Stimulated activated CD8-positive, alpha-beta memory T cell treated with anti-CD3 and anti-CD28 coated beads, Interleukin-4, amount 100 ng/mL, for 48 hours (primary cell): ENCODE measurements at places on chromosomes 7 and 10.

DNA sequence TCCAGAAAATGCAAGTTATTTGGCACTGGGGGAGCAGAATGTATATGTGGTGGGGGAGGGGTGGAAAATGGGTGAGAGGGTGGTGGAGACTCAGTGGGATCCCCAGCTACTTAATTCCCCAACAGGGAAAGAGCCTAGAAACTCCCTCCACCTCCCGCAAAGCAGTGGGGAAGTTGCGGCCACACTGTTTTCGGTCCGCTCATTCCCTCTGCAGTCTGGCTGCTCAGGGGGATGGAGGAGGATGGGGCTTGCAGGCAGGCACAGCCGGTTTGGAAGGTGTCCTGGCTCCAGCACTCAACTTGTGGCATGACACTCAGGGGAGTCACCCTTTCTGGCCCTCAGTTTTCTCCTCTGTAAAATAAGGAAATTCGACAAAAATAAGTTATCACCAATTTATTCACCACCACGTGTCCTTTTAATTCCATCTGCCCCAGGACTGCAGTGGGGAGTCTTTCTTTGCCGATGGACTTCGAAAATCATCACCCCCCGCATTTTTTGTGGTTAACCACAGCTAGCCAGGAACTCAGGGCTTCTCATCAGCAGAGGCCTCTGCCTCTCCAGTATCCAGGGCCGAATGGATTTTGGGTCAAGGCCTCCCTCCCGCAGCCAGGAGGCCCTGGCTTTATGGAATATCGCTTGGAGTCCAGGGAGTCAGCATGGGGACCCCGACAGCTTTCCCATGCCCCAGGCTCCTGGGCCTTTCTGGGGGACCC is 1.6 kb upstream of the HTRA1 start:
- DNase-seq, result no peak

- DNase-seq, result no peak
Measured at GRCh38 chr7:129454249-129454551, 20.0 kb downstream of the STRIP2 start.

GRCh38 chr7:66105263-66105748 is 9.3 kb upstream of the CRCP start:
- DNase-seq, result no peak

DNA sequence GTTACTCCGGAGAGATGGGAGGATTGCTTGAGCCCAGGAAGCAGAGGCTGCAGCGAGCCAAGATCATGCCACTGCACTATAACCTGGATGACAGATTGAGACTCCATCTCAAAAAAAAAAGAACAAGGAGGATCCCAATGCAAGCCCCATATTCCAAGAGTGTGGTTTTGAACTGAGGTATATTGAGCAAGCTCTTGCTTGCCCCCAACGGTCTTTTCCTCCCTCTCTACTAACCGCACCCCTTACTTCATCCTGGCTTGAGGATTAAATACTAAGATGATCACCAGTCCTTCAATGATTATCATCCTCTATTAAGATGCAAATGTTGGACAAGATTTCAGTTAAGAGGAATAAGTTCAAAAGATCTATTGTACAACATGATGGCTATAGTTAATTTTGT is 12.5 kb upstream of the SRGN start:
- DNase-seq, result no peak

DNA sequence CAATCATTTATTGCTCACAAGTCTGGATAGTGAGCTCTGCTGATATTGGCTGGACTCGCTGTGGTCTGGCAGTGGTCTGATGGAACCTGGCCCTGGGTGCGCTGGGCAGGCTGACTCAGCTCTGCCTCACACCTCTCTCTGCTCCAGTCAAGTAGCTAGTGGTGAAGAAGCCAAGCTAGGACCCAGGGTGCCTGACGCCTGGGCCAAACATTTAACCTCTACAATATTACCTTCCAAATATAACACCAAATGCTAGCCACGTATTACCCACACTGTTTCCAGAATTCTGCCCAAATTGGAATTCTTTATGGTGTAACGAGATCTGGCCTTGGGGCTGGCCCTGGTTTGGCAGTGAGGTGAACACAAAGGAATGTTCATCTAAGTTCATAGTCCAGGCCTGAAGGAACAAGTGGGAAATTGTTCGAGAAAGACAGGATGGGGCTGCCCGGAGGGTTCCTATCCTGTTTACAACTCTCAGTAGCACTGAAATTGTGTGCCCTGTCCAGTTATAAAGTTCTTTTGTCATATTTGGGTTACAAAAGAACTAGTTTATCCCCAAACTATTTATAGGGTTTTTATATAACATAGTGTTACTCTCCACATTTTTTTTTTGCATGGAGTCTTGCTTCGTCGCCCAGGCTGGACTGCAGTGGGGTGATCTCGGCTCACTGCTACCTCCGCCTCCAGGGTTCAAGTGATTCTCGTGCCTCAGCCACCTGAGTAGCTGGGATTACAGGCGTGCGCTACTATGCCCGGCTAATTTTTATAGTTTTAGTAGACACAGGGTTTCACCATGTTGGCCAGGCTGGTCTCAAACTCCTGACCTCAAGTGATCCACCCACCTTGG is 16.3 kb downstream of the OR2AE1 start:
- DNase-seq, result no peak

DNA sequence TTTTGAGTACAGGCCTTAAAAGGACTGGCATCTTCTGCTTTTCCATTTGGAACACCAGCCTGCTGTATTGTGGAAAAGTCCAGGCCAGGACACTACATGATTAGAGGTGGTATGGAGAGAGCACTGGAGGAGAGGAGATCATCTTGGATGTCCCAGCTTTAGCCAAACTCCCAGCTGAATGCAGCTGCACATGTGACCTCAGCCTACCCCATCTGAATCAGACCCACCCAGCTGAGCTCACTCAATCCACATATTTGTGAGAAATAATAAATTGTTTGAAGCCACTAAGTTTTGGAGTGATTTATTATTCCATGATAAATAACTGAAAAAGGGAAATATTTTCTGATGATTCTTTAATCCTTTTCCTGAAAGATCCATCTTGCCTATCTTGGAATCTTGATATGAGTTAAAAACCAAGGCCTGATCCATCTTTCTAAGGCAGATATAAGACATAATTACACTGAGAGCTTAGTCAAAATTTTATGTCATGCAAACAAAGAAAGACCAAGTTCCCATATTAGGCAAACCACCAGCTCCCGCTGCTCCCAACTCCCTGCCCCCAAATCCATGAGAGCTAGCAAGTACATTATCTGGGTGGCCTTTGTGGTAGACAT is 55.1 kb upstream of the TRIL start:
- DNase-seq, result no peak

DNA sequence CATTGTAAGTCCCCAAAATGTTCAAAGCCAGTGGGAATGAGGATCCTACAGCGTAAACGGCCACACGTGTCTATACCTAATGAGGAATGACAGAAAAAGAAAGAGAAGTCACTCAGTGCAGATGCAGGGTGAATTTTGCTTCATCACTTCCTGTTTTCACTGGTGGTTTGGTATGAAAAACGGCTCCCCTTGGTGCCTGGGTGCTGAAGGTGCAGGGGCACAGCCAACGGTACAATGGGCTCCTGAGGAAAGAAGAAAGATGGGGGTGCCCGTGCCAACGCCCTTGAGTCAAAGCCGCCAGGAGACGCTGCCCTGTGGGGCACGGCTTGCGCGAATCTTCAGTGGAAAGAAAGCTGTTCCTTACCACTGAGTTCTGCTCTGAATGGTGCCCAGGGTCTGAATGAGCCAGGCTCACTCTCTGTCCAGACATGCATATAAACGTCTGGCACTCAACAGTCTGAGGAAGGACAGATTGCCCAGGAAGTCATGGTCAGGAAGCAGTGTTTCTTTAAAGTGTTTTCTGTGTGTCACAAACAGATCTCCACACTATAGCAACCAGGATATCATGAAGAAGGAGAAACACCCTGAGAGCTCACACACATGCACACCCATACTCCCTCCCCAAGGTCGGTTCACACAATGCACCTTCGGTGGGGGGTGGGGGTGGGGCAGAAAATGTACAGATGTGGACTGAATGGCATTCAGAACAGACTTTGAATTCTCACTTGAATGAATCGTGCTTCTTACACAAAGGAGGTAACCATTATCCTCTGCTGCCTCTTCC is 105.8 kb downstream of the ELMO1 start:
- peak; percentile 74 for DNase-seq

DNA sequence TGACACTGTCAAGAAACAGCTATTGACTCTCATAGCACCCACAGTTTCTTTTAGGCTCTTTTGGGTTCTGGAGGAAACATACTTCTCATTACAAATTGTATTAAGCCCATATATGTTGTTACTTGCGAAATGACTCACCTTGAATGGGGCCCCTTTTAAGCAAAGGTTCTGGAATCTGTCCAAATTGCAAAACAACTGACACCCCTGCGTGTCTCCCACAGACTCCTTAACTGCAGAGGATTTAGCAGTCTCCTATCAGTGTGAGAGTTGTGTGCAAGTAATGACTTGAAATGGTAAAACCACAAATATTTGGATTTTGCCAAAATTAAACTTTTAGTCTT is 192.3 kb downstream of the DNAJC1 start:
- DNase-seq, result no peak

DNA sequence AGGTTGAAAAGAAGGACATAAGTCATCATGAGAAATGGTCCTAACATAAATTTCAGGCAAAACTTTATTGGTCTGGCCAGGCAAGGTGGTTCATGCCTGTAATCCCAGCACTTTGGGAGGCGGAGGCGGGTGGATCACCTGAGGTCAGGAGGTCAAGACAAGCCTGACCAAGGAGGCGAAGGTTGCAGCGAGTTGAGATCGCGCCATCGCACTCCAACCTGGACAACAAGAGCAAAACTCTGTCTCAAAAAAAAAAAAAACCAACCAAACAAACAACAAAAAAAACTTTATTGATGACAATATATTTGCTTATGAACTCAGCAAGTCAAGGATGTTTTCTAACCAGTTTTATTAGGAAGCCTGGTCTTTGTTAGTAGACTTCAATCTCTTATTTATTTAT is 54.6 kb upstream of the ARHGAP21 start:
- no peak for DNase-seq

- no peak for DNase-seq
Measured at GRCh38 chr7:76386691-76387260, 22.7 kb downstream of the SSC4D start.

DNA sequence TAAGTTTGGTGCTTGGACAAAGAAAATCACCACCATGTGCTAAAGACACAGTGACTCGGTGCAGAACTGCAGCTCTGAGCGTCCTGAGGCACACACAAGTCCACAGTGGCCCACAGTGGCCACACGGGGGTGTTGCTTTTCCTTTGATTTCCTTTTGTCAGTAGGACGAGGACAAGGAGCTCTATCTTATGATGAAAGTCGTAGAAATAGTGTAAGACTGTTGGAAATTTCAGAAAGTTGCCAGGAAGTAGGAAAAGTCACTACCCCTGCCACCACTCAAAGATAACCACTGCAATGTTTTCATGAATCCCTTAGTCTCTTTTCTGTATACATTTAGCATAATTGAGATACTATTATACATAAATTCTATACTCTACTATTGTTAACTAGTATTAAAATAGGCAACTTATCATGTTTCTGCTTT is 146.0 kb downstream of the TNS3 start:
- DNase-seq, result no peak

DNA sequence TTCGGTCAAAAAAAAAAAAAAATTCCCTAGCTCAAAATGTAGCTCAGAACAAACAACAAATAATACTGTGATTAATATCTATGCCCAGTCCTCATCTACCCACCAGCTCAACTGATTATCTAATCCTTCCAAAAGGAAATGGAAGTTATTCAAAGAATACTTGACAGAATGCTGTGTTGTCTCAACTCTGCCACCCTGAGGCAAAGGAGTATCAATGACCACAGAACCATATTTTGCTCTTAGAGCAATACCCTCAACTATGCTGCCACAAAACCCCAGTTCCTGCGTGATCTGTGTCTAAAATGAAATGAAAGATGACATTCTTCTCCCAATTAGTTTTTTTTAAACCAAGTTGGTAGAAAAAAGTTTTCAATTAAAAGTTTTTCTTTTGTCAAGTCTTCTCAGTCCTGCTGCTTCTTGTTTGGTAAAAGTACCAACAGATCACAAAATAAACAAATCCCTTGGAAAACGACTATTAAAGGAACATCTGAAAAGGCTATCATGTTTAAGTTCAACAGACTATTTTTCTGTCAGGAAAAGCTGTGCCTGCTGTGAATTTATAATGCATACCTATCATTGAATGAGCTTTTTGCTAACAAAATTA is 21.6 kb downstream of the RBM28 start:
- no peak for DNase-seq

GRCh38 chr10:94500063-94500462 is 45.5 kb upstream of the HELLS start:
- no peak for DNase-seq

DNA sequence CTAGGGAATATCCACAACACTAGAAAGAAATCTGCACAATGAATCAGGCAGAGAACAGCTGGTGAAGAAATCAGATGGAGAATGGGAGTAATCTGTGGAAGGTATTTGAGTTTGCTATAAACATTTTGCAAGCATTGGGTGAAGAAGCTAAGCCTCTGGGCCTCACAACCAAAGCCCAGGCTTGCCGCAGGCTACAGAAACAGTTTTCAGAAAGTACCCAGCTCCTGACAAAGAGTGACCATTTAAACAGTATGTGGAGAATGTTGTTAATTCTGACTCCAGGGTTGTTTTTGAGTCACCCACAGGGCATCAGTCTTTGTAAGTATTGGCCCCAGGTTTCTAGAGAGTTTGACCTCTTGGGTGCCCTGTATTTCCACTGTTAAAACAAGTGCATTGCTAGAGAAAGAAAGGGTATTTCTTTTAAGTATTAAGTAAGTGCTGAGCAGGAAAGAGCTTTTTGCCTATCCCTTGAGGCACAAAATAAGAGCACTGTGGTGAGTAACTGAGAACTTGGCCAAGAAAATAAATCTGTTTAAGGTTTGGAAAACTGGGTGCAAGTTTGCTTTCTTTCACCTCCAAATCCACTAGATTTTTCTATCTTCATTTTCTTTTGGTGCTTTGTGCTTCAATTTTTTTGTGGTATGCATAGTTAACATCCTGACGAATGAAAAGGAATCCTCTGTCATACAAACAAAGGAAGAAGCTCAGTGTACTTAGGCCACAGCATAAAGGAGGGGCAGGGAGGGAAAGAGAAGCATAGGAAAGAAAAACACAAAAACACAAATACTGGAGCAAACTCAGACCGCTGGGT is 691.8 kb downstream of the SUGCT start:
- no peak for DNase-seq

- no peak for DNase-seq
Measured at GRCh38 chr10:125350519-125350918, 190.2 kb upstream of the CTBP2 start.

DNA sequence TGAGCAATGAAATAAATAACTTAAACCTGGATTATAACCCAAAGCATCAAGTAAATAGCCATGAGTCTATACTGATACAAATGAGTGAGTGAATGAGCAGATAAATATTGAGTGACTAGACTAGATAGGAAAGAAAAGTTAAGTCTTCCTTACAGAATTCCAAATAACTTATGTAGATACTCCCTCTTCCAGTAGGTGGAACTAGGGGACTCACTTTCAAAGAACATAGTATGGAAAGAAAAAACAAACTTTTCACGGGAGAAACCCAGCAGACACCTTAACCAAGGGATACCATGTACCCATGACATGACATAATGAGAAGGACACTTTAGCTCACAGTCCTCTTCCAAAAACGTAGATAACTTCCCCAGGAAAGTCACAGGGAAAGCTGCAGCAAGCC is 32.2 kb downstream of the CSGALNACT2 start:
- DNase-seq, result no peak

- peak; percentile 72 for DNase-seq
Measured at GRCh38 chr7:134327896-134328295, 11.2 kb upstream of the SLC35B4 start.

- DNase-seq, result no peak
Measured at GRCh38 chr7:57250801-57251200, 118.6 kb upstream of the ZNF479 start.
